ENCODE measurements at places on chromosomes 16 and 17. TPM values are rescaled to one million over a fixed set of nuclear protein-coding genes. Genes with fewer than 3 reads are reported as not detected.

DNA sequence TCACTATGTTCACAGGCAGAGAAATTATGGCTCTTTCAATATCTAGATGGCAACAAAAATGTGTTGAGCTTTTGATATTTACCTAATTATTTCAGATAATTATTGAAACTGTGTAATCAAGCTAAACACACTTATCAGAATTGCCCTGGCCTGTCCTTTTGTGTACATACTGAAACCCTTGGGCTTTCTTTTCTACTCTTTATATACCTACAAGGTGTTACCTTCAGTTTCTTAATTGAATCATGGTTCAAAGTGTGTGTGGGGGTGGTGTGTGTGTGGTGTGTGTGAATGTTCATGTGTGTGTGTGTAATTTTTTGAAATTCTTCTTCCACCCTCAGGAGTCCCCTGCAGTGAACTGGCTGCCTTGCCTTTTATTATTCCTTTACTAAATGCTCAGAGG lies 506.8 kb upstream of the SOX9 start:
- DNase-seq: no peak

DNA sequence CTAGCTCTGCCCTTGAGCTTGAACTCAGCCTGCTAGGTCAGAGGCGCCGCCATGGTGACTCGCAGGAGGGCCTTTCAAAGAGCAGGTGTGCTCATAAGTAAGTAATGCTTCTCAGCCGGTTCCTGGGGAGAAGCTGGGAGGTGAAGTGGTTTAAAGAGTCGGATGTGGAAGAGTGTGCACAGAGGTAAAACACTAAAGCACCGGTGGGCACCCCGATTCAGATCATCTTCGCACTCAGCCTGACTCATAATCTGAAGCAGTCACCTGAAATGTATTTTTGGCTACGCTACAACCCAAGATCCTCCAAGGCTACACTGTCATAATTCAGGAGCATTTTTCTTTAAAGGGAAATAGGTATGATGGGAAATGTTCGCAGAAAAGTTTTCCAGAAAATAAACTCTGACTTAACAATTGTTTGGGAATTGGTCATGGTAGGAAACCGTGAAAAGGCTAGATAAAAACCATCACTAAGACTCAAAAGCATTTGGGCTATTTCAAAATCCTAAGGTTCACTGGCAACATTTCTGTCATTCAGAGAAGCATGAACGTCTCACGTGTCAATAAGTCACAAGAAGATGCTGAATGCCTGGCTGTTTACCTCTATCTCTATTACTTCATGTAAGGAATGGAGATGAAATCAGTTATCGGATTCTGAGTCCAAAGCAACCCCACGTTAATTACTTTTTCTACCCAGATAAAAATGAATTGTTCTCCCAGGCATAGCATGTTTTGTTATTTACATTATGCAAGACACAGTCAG lies 17.8 kb downstream of the CDH8 start:
- no peak for DNase-seq

DNA sequence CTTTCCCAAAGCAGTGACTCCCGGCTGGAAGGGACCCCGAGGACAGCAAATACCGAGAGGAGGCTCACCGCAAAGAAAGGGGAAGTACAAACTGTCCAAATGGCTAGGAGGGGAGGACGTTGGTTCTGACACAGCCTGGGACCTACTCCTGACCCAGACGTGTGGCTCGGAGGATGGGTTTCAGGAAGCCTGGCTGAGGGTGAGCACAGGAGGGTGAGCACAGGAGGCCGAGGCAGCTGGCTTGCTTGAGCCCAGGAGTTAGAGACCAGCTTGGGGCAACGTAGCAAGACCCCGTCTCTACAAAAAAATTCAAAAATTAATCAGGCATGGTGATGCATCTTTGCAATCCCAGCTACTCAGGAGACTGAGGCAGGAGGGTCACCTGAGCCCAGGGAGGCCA lies 83.2 kb downstream of the C16orf78 start:
- DNase-seq: no peak

DNA sequence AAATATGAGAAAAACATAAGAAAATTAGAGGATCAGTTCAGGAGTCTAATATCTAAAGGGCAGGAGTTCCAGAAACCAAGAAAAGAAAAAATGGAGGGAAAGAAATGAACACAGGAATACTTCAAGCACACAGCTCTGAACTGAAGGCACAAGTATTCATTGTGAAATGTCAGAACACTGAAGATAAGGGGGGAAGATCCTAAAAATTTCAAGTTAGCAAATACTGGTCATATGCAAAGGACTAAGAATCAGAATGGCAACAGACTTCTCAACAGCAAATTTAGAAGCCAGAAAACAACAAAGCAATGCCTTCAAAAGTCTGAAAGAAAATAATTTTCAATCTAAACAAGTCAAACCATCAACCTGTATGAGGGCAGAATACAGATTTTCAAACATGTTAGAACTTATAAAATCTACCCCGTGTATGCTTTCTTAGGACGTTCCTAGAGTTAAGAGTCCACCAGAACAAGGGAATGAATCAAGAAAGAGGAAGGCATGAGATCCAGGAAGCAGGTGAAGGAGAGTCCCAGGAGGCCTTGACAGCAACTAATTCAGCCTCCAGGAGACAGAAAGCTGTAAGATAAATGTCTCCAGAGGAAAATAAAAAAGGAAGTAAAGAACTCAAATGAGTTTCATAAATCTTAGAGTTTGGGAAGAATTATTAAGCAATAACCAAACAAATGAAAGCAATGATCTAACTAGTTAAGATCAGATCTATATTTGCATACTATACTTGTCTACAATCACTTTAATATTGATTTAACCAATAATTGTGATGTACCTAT lies 2.8 kb downstream of the BRD7 start:
- no peak for DNase-seq

Gene HBA1
- 3,010 TPM for total RNA-seq

DNA sequence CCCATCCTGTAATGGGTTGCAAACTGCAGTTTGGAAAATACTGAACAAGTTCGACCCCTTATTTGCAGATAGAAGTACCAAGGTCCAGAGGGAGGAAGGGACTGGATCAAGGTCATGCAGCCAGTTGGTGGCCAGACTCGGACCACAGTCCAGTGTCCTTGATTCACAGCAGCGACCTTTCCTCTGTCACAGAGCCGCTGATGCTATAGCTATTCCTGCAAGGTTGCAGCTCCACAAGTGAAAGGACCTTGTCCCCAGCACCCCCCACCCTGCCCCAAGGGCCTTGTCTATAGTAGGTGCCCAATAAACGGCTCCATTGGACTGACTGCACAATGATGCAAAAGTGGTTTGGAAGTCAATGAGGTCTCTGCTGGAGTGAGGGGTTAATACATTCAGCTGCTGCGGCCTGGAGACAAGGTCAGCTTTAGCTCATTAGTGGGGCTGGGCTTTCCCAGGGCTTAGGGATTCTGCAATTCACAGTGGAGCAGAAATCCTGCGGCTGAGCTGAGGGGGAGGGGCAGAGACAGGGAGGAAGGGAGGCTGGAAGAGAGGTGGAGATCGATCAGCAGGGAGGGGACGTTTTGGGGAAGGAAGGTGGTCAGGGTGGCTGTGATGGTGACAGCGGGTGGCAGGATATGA lies 13.4 kb upstream of the CRHR1 start:
- no peak for DNase-seq

Measured in skin of body (tissue), 3 donors.